ENCODE measurements at places on chromosomes 7 and 10.

GRCh38 chr7:22724861-22725260, 2.1 kb upstream of the IL6 start:
- no peak for DNase-seq

- peak; percentile 23 for DNase-seq
Observed at GRCh38 chr10:62175251-62175650, 93.4 kb downstream of the RTKN2 start.

DNA sequence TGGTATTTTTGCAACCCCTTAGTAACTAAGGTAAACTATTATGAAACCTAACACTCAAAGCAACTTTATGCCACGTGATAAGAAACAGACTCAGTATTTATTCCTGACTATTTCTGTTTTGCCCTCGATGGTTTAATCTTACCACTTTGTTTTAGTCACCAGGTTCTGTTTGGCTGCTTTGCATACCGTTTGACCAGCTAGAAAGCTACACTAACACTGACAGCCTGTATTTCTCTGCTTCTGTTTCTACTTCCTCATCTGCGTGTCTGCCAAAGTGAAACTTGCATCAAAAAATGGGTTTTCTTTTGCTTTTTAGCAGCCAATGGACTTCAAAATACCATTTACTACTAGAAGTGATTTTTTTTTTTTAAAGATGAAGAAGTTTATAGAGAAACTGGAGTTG, 802.5 kb downstream of the GRM8 start:
- DNase-seq, result no peak

- peak; percentile 58 for DNase-seq
Observed at GRCh38 chr10:103884681-103885139, 29.3 kb upstream of the SH3PXD2A start.

- no peak for DNase-seq
Observed at GRCh38 chr10:80462299-80462980, 8.3 kb downstream of the TSPAN14 start.

GRCh38 chr10:7340179-7340874, 70.5 kb downstream of the SFMBT2 start:
- no peak for DNase-seq

DNA sequence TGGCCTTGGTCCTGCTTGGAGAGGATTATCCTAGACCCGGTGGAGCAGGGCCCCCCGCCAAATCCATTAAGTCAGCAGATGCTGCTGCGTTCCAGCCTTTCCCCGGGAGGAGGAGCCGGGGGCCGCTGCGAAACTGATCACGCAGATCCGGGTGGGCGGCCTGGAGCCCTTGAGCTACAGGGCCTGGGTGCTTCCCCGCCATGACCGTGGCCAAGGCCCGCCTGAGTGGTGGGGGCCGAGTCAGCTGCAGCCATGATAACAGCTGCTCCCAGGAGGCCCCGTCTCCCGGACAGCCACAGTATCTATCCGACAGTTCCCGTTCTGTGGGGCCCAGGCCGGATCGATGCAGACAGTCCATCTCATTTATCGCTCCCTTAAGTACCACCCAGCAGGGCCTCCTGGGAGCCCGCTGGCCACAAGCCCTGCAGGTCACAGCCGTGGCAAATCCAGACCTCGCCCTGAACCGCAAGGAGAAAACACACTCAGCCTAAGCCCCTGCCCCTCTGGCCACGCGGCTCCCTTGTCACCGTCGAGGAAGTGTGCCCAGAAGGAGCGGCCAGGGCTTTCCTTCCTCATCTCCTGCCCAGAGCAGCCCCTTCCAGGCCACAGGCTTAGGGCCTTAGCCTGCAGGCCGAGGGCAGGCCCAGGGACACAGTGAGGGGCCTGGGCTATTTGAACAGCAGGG, 34.4 kb upstream of the SLC29A4 start:
- DNase-seq, result no peak

DNA sequence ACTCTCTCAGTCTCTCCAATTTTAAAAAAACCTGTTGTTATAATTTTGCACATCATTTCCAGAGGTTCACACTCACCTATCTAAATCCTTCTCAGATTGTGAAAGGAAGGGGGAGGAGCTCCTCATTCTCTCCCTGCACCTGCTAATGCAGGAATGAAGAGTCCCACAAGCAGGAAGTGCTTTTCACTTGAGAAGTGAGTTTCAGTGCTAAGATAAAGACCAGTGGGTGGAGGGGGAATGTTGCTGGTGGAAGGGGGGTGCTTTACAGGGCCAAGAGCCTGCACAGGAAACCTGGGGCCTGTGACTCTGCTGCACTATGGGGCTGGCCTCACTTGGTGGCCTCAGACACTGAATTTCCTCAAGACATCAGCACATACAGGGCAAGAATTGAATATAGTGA, 176.4 kb downstream of the PTPN20 start:
- DNase-seq, result no peak

GRCh38 chr7:18570441-18570840, 74.9 kb downstream of the HDAC9 start:
- DNase-seq, result no peak

DNA sequence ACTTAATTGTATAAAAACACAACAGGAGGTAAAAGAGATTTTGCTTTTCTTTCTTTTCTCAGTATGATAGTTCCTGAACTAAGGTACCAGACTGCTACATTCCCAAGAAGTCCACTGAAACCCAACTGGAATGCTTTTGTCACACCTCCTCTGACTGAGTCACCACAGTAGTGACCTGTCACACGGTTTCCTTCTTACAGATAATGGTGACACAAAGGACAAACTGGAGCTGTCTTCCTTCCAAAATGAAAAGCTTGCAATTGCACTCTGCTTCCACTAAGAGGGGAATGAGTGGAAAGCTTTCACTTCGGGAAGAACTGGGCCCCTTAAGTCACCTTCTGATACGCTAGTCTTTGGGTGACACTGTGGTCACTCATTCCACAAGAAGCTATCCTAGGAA, 122.2 kb downstream of the KMT2E start:
- peak; percentile 27 for DNase-seq

DNA sequence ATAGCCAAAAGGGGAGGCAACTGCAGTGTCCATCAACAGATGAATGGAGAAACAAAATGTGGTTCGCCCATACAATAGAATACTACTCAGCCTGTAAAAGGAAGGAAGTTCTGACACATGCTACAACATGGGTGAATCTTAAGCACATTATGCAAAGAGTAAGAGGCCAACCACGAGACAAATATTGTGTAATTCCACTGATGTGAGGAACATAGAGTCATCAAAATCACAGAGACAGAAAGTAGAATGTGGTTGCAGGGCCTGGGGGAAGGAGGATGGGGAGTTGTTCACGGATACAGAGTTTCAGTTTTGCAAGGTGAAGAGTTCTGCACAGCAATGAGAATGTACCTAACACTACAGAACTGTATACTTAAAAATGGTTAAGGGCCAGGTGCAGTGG, 13.7 kb upstream of the C10orf71 start:
- DNase-seq, result peak; percentile 95

GRCh38 chr10:50452603-50453002, 171.2 kb downstream of the SGMS1 start:
- peak; percentile 49 for DNase-seq

GRCh38 chr7:139783647-139784385, 6.0 kb upstream of the HIPK2 start:
- no peak for DNase-seq

- peak; percentile 33 for DNase-seq
Observed at GRCh38 chr10:48444266-48444665, 137.8 kb downstream of the MAPK8 start.

DNA sequence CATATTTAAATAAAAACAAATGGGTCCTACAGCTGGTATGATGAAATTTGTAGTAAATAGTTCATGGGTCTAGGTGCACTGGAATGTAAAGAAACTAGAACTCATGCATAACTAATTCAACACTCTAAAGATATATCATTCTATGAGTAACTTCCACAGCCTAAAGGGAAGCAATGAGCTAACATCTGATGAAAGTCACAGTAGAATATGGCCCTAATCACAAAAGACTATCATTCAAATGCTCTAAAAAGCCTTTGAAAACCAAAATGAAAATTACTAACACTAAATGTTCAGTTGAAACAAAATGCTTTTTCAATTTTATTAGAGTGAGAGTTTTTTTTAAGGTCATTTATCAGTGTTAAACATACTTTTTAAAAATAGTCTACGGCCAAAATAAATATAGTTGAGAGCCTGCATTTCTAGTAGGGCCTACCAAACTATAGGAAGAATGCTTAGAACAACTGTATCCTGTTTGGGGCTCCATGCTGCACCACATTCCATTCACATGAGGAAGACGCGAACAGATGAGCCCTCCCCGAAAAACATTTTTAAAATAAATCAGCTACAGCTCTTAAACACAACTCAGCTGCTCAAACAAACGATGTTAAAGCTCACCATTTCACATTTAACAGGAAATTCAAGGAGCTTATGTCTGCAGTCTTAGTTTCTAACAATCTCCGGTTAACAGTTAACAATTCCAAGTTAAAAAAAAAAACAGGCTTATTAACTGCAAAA, 134.5 kb downstream of the NRBF2 start:
- peak; percentile 33 for DNase-seq

GRCh38 chr7:139873593-139874301, 44.7 kb downstream of the TBXAS1 start:
- DNase-seq, result no peak

GRCh38 chr7:90613088-90613498, 17.0 kb downstream of the CDK14 start:
- peak; percentile 94 for DNase-seq

GRCh38 chr7:101376601-101377000, 13.9 kb downstream of the COL26A1 start:
- DNase-seq, result no peak

DNA sequence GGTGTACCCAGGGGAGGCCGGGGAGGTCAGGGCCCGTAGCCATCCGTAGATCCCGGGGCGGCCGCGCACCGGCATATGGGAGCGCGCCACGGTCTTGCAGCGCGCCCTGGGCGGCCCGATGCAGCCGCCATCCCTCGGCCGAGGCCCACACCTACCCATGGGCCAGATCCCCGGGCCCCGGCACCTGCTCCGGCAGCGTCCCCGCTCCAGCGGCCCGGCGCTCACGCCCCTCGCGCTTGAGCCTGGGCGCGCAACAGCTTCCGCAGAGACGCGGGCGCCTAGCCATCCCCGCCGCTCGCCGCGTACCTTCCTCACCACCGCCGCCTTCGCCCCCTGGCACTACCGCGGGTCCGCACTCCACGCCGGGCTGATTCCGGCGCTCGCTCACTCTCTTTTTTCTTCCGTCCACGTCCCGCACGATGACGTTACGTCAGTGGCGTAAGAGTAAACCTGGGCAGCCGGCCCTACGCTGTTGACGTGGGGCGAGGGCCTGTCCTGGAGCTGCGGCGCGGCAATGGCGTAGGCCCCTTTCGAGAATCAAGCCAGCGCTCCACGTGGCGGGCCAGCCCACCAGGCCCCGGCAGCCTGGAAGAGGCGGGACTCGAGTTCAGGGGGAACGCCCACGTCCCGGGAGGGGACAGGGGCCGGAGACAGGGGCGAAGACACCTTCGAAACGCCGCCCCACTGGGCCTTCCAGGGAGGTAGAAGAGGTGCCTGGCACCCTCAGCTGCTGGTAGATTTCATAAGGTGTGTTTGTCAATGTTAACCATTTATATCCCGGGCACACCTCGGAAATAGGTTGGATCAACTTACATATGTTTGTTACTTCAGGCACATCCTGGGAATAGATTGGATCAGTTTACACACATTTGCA, at the start of gene ALDH18A1:
Gene ALDH18A1 (minus strand): TSS at position 421 of the 874 bp plus-strand sequence. CDS start 3,334 bp downstream, outside the sequence.
- DNase-seq, result peak; percentile 86

DNA sequence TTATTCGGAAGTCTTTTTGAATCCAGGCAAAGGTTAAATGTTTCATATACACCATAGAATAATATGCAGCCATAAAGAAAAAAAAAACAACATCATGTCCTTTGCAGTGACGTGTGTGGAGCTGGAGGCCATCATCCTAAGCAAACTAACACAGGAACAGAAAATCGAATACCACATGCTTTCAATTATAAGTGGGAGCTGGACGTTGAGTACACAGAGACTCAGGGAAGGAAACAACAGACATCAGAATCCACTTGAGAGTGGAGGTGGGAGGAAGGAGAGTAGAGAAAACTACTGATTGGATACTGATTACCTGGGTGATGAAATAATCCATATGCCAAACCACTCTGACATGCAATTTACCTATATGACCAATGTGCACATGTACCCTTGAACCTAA, 293.4 kb downstream of the KLF6 start:
- no peak for DNase-seq

GRCh38 chr7:100675105-100675451, 1.5 kb downstream of the GNB2 start:
- DNase-seq, result no peak
